ENCODE measurements at places on chromosomes 2 and 18.
A peak's percentile ranks its signal among the peaks of the same experiment; 100 is the strongest.

- no peak for DNase-seq
Observed at GRCh38 chr18:59633961-59634485, 63.2 kb downstream of the CCBE1 start.

DNA sequence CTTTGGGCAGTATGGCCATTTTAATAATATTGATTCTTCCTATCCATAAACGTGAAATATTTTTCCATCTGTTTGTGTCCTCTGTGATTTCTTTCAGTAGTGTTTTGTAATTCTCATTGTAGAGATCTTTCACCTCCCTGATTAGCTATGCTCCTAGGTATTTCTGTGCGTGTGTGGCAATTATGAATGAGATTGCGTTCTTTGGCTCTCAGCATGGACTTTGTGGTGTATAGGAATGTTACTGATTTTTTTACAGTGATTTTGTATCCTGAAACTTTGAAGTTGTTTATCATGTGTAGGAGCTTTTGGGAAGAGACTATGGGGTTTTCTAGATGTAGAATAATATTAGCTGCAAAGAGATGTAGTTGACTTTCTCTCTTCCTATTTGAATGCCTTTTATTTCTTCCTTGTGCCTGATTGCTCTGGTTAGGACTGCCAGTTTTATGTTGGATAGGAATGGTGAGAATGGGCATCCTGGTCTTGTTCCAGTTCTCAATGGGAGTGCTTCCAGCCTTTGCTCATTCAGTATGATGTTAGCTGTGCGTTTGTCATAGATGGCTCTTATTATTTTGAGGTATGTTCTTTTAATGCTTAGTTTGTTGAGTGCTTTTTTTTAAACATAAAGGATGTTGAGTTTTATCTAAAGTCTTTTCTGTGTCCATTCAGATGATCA, 27.0 kb upstream of the THUMPD2 start:
- DNase-seq = no peak

GRCh38 chr18:41940506-41941215, 14.4 kb upstream of the PIK3C3 start:
- peak; percentile 72 for DNase-seq

DNA sequence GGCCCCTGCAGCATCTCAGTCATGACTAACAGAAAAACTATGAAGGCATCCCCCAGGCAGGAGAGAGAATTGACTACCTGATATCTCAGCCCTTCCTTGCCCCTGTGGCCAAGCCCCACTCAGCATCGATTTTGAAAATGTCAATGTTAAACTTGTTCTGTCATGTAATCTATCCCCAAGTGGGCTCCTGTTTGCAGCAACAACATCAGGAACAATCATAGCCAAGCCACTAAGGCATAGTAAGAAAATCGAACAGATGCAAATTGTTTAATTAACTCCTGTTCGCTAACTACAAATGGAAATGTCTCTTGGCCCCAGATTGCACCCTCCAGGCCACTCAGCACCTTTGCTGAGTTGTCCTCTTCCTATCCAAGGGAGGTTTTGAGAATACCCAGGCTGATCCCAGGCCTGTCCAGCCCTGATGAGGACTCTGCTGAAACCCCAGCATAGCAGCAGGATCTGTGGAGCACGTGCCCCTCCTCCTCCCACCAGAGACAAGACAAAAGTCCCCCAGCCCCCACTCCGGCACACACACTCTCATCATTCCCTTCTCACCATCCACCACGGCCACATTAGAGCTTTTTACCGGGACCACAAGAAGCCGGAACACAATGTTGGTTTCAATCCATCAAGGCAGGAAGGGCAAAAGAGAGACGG, 150.1 kb downstream of the TNS1 start:
- no peak for DNase-seq

DNA sequence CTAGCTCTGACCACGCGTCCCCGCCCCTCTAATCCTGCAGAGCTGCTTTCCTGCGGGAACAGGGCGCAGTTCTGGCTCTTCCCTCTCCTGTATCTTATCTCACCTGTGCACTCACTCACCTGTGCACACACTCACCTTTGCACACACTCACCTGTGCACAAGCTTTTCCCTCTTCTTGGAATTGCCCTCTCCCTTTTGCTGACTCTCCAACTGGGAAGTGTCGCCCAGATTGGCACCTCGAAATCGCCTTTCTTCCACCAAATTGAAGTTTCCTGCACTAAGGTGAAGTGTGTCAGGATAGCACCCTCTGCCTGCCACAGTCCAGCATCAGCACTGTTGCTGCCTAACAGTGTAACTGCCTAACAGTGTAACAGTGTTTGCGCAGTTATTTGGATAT, 566 bp upstream of the CMPK2 start:
- DNase-seq = peak; percentile 24

DNA sequence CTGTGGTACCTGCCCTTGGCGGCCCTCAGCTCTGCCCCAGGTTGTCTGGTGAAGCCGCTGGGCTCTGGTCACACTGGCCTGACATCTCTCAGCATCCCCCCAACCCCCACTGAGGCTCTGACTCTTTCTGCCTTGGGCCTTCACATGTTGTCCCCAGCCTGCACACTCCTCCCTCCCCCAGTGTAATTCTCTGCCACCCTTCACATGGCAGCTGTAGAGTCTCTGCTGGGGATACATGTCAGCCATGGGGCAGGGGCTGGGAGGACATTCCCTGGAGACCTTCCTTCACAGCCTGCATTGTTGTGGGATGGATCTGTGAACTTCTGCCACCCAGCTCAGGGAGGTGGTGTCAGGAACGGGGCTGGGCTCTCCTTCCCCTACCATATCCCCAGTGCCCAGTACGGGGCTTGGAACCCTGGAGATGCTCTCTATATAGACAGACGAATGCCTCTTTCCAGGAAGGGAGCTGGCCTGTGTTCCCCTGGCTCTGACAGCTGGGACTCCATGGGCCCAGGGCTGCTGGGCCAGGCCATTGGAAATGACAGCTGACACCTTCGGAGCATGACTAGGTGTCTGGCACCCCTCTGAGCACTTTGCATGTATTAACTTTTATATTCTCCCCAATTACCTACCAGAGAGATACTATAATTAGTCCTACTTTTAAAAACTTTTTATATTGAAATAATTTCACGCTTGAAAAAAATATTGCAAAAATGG, 151.5 kb downstream of the INHBB start:
- no peak for DNase-seq

DNA sequence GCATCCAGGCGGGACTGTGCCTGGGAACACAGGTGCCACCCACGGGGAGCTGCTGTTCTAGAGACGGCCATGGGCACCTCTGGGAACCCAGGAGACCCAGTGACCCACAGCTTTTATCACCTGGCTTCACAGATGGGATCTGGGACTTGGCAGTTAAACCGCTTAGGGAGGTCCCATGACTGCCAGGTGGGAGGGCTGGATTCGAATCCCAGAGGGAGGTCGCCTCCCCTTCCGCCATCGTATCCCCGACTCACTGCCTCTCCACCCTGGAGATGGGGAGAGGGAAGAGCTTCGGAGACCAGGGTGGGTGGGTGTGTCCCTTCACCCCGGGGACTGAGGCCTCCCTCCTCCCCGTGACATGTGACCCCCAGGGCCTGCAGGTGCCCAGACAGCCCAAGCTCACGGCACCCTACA, 169.4 kb downstream of the RTP5 start:
- no peak for DNase-seq

- DNase-seq = no peak
Observed at GRCh38 chr2:161199912-161200701, 39.9 kb downstream of the TANK start.

DNA sequence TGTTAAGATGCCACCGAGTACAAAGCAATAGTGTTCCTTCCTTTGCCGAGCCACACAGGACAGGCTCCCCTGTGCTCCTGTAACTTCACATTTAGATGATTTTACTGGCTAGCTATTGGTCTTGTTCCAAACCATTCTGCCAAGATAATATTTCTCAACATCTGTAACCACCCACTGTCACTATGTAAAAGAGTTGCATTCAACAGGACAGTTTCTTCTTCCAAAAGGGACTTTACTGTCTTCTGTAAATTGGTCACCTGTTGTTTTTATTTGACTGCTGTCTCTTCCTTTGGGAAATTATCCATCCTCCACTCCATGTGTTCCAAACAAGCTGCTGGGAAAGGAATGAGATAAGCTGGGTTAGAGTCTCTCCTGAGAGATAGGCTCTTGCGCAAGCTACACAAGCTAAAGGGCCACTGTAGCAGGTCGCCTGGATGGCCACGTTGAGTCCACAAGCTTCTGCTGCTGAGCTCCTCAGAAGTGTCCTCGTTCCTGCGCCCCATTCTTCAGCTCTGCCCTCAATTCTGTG, 14.4 kb upstream of the BZW1 start:
- no peak for DNase-seq

DNA sequence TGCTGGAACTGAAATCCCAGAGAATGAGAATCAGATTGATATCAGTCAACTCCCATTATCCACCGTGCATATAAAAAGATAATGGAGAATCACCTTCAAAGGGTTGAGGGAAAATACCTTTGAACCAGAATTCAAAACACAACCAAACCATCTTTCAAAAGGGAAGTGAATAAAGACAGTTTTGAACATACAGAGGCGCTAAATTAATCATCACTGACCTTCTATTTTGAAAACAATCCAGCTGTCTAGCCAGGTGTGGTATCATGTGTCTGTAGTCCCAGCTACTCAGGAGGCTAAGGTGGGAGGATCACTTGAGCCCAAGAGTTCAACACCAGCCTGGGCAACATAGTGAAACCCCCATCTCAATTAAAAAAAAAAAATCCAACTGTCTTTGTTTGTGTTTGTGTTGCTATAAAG, 63.6 kb downstream of the TRABD2A start:
- no peak for DNase-seq

- no peak for DNase-seq
Observed at GRCh38 chr2:128474036-128474955, 155.6 kb upstream of the HS6ST1 start.

DNA sequence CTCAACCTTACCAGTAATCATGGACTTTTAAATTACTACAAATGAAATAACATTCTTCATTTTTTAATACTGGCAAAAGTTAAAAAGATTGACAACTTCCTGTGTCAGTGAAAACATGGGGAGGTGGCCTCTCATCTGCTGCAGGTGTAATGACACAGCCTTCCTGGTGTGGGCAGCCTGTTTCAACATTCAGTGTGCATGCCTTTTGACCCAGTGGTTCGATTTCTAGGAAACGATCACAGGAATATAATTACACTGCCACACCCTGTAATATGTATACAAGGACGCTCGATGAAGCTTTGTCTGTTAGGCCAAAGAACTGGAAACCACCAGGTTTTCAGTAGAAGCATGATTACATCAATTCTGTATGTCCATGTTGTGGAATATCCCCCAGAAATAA, 68.7 kb downstream of the MTHFD2 start:
- no peak for DNase-seq

- peak; percentile 87 for DNase-seq
Observed at GRCh38 chr18:9535430-9535991, 60.2 kb downstream of the RALBP1 start.

DNA sequence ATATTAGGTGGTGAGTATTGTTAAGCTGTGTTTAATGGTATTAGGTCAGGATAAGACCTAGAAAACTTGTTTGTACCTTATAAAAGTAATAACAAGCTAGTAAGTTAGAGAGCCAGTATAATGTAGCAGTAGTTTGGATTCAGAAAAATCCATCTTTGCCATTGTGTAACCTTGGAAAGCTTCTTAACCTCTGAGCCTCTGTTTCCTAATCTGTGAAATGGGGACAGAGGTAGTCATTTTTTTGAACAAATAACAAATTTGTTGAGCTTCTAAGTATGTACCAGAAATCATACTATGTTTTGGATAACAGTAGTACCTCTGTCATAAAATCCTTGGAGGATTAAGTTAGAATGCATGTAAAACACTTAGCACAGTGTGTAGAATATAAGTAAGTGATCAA, 12.5 kb downstream of the GLS start:
- no peak for DNase-seq

GRCh38 chr2:8611700-8612099, 70.2 kb upstream of the ID2 start:
- no peak for DNase-seq

GRCh38 chr2:26757873-26758789, 6.0 kb upstream of the SLC35F6 start:
- DNase-seq = peak; percentile 64

GRCh38 chr18:13895505-13896033, 19.8 kb downstream of the MC2R start:
- DNase-seq = no peak
